ENCODE measurements at places on chromosomes 7 and 10. TPM values are rescaled to one million over a fixed set of nuclear protein-coding genes. Genes with fewer than 3 reads are reported as not detected.
A peak's percentile ranks its signal among the peaks of the same experiment; 100 is the strongest.

GRCh38 chr7:120725376-120726039, 132.4 kb downstream of the TSPAN12 start:
- no peak for DNase-seq

DNA sequence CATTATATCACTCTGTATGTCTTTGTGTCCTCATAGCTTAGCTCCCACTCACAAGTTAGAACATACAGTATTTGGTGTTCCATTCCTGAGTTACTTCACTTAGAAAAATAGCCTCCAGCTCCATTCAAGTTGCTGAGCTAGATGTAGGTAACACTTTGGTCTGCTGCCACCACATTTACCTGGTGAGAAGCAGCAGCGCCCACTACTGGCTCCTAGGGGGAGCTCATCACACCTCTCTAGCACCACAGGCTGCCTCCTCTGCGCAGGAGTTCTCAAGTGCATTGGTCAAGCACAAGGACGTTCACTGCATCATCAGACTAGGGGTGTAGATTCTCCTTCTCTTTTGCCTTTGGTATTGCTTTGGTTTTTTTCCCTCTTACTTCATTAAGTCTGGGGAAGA, 530.9 kb upstream of the AUTS2 start:
- no peak for DNase-seq

GRCh38 chr10:63671317-63671937, 150.2 kb downstream of the REEP3 start:
- DNase-seq = no peak

DNA sequence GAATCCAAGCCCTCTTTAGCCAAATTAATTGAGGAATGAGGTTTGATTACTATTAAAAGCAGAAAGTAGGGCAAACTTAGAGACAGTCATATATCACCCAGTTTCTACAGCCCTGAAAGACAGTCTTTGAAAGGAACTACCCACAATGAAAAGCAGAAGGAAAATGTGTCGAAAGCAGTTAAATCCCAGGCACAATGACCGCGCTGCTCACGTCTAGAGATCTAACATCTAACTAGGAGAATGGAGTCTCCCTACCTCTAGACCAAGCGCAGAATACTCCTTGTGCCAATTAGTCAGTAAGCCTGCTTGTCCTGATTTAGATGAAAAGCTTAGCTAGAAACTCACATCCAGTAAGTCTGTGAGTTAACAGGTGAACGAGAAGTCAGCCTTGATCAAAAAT, 350.0 kb downstream of the FGFR2 start:
- no peak for DNase-seq

DNA sequence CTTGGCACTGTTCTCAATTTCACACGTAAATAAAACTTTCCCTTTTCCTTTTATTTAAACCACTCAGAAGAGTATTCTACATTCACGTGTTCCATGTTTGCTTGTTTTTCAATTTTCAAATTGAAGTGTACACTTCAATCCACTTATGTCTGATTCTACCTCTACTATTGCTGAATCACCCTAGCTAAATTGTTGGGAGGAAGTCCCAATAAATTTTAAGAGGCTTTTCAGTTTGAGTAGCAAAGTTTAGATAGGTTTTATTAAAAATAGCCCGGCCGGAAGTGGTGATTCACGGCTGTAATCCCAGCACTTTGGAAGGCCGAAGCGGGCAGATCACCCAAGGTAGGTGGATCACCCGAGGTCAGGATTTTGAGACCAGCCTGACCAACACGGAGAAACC, 1414.7 kb upstream of the CELF2 start:
- DNase-seq = no peak

GRCh38 chr7:134016223-134016941, 110.8 kb upstream of the LRGUK start:
- peak; percentile 22 for DNase-seq

- no peak for DNase-seq
Observed at GRCh38 chr10:50471583-50471975, 152.2 kb downstream of the SGMS1 start.

- no peak for DNase-seq
Observed at GRCh38 chr7:152313217-152313616, 122.6 kb downstream of the KMT2C start.

- no peak for DNase-seq
Observed at GRCh38 chr10:98270073-98270740, 2.2 kb upstream of the LOXL4 start.

DNA sequence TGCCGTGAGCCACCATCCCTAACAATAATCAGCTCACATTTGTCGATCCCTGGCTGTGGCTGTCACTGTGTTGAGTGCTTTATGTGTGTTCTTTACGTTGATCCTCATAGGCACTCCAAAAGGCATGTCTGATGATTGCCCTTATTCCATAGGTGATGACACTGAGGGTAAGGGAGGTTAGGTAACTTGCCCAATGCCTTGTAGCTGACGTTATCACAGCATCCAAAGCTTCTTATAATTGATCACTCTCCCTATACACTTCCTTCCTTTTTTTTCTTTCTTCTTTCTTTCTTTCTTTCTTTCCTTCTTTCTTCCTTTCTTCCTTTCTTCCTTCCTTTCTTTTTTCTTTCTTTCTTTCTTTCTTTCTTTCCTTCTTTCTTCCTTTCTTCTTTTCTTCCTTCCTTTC, 41.9 kb upstream of the SMARCD3 start:
- no peak for DNase-seq

GRCh38 chr7:156473476-156474240, 166.9 kb upstream of the RNF32 start:
- DNase-seq = peak; percentile 48

DNA sequence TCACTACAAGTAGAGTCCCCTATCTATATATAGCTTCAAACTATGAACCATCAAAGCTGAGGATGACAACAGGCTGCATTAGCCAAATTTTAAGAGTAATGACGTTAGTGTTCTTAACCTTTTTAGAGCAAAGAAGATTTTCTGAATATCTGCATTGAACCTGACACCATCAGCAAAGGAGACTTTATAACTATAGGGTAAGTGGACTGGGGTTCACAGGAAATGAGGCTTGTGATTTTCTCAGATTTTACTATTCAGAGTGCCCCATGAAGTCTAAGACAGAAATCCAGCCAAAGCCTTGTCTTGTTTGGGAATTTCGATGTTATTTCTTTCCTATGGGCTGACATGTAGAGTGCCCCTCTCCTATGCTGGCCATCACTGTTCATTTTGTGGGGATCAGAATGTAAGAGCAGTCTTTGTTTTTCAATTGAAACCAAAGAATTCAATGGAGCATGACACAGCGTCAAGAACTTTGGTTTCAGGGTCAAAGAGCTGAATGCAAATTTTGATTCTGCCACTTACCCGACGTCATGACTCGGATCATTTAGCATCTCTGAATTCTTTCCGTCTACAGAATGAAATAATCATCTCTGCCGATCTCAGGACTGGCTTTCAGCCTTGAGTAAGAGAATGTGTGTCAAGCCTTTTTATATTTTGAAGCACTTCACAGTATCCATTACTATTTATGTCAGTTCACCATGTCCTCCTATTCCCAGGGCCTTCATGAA, 52.7 kb downstream of the DENND11 start:
- no peak for DNase-seq

- DNase-seq = no peak
Observed at GRCh38 chr10:34954142-34954541, 136.0 kb downstream of the CUL2 start.

DNA sequence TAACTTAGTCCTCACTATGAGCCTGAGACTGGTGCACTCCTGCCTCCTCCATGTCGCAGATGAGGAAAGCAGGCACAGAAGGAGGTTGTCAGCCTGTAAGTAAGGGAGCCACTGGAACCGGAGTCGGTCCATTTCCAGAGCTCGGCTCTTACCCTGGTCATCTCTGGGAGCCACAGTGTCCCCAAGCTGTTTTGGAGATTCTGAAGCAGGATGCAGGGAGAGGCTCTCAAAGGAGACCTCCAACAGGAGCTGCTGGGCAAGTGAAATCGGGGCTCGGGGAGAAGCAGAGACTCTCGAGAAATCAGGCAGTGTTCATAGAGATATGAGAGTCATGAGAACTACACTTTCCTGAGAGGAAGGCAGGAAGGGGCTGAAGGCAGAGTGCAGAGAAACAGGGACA, 39.0 kb downstream of the VSTM4 start:
- no peak for DNase-seq

GRCh38 chr10:91307489-91307888, 87.0 kb downstream of the PCGF5 start:
- no peak for DNase-seq

GRCh38 chr7:32587411-32587948, 92.2 kb downstream of the AVL9 start:
- no peak for DNase-seq

DNA sequence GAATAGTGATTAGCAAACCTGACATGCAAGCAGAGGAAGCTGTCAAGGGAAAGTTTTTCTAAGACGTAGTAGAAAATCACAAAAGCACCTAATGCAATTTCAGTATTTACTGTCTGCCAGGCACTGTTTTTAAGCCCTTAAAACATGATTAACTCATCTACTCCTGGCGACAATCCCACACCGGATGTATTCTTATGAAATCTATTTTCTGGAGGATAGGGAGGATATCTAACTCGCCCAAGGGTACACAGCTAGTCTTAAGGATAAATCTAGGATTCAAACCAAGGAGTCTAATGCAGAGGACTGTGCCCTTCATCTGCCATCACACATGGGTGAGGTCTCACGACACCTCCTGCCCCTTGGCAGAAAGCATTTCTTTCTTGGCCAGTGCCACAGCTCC, 47.8 kb upstream of the FIGNL1 start:
- DNase-seq = no peak

DNA sequence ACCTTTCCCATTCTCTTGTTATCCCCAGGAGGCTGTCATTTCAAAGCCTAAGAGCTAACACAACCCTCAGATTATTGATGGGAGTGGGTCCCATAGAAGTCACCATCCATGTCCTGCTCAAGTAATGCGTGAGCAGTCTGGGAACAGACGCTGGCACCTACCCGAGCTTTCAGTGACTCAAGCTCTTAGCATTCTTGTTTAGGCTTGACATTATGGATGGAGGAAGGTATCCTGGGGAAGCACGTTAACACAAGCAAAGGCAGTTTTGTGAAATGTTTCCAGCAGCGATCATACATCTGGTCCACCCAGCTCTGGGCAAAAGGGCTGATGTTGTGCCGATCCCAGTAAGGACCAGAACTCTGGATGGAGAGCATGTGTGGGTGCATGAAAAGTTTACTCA, 30.0 kb upstream of the AUTS2 start:
- DNase-seq = no peak

- DNase-seq = peak; percentile 72
Observed at GRCh38 chr10:118459642-118460193, 117.6 kb upstream of the FAM204A start.

DNA sequence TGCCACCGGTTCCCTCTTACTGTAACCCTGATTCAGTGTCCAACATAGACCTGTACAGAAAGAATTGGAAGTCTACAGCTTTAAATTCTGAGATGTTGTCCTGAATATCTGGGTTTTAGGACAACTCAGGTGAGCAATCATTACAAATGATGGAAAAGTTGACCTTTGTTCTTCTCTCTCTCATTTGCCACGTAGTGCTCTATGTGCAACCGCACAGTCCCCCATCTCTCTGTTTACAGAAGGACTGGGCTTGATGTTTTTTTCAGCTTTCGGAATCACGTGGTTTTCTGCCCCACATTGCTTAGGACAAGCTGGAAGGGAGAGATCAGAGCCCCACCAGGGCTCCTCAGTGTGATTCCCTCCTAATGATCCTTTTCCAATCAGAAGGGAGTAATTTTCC, 22.2 kb downstream of the NEUROD6 start:
- DNase-seq = no peak

DNA sequence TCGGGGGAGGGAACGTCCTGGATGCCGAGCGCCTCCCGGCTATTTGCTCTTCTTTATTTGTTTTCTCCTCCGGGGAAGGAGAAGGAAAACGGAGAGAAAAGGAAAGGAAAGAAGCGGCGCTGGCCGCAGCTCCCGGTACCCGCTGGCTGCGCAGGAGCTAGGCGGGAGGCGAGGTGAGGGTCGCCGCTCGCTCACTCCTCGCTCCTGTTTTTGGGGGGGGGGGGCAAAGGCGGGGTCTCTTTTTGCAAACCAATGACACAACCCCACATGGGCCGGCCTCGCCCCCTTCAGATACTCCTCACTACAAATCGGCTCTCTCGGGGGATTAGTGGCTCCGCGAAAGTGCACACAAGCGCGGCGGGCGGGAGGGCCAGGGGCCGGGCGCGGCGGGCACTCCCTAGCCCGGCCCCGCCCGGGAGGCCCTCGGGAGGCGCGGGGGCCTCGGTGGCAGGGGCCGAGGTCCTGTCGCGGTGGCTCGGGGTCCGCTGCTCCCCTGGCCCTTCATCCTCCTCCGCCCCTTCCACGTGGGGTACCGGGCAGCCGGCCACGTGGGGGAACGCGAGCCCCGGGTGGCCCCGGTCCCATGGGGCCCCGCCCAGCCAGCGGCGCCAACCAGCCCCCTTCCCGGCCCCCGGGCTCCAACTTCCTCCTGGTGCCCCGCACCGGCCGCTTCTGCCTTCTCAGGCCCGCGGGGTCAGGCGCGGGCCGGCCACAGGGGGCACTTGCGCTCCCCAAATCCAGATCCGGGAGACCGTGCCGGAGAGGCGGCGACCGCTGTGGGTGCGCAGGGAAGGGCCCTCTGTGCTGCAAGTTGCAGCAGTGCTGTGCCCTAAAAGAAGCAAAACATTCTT, 718 bp upstream of the CTBP2 start:
- DNase-seq = no peak

DNA sequence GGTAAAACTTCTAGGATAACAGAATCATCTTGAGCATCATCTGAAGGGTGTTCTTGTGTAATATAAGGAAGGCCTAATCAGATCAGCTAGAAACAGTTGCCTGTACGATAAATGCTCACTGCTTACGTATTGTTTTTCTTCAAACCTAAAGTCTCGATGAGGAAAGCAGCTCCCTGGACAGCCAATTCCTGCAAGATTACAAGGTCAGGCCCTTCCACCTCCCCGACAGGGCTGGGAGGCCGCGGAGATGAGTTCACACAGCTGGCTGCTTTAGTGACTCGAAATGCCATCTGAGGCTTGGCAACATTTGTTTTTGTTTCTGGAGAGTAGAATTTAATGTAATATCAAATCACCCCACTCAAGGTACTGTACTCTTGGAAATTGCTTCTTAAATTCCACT, 95.1 kb upstream of the PFKP start:
- DNase-seq = no peak

GRCh38 chr7:92061154-92061553, 73.1 kb downstream of the CYP51A1 start:
- no peak for DNase-seq

DNA sequence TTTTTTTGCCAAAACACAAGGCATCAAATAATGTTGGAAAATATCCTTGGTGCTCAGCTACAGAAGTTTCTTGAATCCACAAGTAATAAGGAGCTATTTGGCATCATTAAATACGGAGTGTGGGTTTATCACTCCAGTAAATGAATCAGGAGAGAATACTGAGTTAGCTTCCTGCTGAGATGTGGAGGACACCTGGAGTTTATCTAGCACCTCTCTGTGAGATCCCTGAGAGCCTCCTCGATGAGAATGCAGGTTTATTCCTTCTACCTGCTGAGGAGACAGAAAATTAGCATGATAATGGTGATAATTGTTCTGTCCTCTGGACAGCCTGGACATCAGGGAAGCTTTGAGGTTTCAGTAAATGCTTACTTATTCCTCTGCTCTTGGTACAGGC, 40.5 kb downstream of the NRG3 start:
- no peak for DNase-seq

- no peak for DNase-seq
Observed at GRCh38 chr7:20578257-20578771, 37.2 kb upstream of the ABCB5 start.

The DPYSL4 gene
- total RNA-seq = 2.2 TPM

The TACC2 gene
- not detected for total RNA-seq

The NPFFR1 gene
- not detected for total RNA-seq

The CEP41 gene
- 31.1 TPM for total RNA-seq

The GPAM gene
- total RNA-seq = 7.1 TPM

The GRID2IP gene
- total RNA-seq = not detected

The MRLN gene
- not detected for total RNA-seq

The ITGB8 gene
- not detected for total RNA-seq

The SMO gene
- not detected for total RNA-seq

The KAT6B gene
- 43.1 TPM for total RNA-seq

The GIMAP8 gene
- 21.5 TPM for total RNA-seq
